SJCRH30 (cell line): ENCODE measurements at places on chromosomes 3 and 15. TPM values are rescaled to one million over a fixed set of nuclear protein-coding genes. Genes with fewer than 3 reads are reported as not detected.

- DNase-seq = no peak
Observed at GRCh38 chr3:71578054-71578751, 5.3 kb downstream of the FOXP1 start.

DNA sequence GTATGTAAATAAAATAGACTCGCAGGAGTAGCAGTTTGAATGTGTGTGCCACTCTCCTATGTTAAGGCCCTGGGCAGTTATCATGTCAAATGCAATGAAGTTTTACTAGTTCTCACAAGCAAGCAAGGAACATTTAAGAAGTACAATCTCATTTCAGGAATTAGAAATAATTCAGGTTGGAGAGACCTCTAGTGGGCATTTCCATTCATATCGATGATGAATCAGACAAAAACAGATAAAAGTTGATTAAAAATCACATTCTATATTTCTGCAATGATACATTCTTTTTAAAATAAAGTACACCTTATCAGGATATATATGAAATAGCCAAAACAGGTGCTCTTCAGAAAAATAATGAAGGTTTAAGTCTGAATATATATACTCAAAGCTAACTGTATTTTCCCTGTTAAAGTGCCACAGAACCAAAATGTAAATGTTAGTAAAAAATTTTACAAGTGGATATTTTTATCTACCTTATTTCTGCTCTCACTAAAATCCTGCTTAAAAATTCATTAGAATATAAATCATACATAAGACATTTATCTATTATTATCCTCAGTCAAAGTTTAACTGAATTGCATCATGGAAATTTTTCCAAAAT lies 492.4 kb upstream of the FRG2C start:
- peak; percentile 9 for DNase-seq

CLRN1 gene
- not detected in 2 replicates for total RNA-seq

PLAAT1 gene
- 25.2 and 27.1 TPM in 2 replicates for total RNA-seq

DNA sequence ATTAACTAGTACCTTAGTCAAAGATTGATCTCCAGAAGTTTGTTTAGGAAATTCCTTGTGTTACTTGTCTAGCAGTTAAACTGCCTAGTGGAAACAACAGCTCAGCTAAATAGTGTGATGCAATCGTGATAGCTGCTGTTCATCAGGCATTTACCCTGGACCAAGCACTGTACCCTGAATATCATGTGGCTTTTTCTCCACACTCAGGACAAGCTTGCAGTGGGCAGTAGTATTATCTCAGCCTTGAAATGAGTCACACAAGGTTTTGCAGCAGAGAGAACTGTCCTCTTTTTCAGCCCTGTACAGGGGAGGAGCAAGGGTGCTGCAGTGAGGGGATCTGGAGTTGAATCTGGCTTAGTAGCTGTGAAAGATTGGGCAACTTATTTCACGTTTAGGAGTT lies 208.4 kb downstream of the TP63 start:
- DNase-seq = no peak

DNA sequence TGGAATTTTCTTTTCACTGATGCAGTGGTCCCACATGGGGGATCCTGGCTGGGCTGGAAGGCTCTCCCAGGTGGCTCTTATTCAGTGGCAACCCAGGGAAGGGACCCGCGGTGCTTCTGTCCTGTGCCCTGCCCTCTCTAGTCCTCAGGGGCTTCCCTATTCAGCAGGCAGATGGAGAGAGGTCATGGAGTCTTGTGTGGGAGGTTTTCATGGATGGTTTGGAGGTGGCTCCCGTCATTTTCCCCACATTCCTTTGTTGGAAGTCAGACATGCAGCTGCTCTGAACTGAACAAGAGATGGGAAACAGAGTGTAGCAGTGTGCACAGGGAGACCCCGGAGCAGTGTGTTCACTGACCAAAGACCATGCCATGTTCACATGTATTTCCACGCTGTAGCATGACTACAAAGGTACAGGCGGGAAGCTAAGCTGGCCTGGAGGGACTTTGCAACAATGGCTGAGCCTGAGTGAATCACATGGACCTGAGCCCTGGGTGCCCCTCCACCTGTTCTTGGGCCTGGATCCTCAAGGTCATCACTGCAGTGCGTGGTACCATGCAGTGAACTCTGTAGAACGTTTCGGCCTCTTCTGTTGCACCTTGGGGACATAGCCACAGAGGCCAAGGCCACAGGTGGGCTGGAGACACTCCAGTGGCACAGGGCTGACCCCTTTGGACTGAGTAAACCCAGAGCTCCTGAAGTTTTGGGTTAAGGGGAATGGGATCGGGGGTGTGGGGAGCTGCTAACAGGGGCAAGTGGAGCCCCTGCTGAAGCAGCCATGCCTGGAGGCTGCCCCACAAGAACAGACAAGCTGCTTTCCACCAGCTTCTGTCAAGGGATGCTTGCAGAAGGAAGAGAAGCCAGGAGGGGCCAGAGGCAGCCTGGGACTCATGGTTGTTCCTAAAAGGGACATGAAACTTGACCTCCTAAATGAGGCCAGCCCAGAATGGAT lies 123.0 kb downstream of the ASB7 start:
- peak; percentile 75 for DNase-seq

DNA sequence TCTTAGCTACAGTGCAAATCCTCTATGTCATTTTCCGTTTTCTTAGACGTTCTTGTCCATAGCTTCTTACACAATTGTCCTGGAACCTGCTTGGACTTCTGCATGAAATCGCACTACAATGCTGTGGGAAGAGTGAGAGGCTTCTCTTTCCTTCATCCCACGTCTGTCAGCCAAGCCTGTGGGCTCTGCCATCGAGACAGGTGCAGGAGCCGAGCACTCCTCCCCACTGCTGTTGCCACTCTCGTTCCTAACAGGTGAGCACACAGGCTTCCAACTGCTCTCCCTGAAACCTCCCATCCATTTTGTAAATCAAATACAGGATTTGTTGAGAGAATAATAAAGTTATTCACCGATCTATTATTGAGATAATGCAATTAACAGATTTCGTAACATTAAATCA lies 23.5 kb downstream of the ZXDC start:
- no peak for DNase-seq

GRCh38 chr3:8317661-8318649 lies 183.7 kb upstream of the LMCD1 start:
- DNase-seq = no peak

BLM gene
- total RNA-seq = 54.2 and 65.9 TPM in 2 replicates

- no peak for DNase-seq
Observed at GRCh38 chr3:189212681-189213080, 40.9 kb downstream of the TPRG1 start.

DNA sequence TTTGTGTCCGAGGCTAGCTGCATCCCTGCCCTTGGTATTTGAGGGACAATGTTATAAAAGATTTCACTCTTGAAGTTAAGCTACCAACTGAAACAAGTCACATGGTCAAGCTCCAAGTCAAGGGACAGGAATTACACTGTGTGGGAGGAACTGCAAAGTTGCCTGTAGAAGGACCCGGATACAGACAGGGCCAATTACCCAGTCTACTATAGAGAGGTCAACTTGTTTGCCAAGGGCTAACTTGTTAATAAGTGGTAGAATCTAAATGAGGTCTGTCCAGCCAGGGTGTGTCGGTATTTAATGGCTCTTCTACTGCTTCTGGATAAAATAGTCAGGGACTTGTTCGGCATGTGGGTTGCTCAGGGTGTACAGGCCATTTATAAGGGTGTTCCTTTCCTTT lies 55.7 kb downstream of the PTPRG start:
- DNase-seq = no peak

- no peak for DNase-seq
Observed at GRCh38 chr3:30024466-30024865, 581.9 kb upstream of the TGFBR2 start.

DNA sequence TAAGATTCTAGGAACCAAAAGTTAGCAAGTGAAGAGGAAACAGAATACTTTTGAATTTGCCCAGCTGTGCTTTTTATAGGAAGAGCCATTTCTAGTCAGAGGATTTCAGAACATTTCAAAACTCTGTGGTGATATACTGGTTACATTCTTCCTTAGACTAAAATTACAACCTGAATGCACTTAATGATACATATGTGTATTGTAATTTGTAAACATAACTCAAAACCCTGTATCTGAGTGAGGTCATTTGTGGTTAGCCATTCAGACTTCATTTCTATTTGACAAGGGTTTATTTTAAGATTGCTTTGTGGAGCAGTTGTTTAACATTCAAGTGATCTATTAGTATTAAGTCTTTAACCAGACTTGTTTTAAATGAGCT lies 59.4 kb upstream of the TRIM71 start:
- DNase-seq = no peak
